ENCODE measurements at places on chromosomes 12 and 14.

DNA sequence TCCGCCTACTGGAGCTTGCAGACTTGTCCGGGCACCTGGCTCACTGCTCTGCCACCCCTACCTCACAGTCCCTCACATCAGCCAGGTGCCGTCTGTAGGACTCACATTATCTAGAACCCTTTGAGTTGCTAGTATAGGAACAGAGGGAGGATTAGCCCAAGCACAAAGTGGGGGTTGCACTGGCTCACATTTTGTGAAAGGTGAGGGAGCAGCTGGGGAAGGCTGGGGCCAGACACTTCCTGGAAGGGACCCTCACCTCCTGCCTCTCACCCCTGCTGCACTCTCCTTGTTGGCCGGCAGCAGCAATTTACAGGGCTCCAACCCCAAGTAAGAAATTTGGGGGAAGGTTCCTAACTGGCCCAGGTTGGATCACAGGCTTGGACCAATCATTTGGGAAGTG, 1031.6 kb downstream of the BCL11B start:
- DNase-seq, result no peak

DNA sequence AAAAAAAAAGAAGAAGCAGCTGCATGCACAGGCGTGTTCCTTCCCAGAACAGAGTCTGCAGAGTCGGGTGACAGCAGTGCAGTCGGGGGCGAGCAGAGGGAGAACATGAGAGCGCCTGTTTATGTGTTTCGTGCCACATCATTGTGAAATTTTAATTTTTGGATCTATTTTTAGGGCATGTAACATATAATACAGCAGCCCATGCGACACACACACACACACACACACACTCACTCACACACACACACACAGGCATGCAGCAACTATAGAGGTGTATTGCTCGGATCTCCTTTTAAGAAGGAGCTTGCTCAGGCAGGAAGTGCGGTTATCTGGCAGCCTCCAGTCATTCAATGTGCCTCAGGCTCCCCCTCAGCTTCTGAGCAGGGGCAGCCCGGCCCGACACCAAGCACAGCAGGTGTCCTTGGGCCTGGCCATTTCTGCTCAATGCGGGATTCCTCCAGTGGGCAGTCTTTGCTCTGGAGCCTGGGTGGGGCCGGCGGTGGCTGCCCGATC, 71.8 kb downstream of the ZNF664 start:
- no peak for DNase-seq

DNA sequence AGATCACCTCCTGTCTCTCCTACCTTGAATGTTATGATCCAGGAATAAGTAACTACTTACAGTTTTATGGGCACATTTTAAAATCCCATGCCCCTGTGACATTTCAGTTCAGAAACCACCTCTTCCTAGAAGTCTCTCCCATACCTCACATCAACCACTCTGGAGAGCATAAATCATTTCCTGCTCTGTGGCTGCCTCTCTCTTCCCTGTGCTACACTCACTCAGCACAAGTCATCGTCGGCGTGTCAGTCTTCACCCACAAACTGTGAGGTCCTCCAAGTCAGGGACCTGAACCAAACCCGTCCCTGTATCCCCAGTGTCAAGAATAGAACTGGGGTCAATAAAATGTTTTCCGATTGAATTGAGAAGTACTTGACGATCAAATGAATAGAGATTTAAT, 863.3 kb downstream of the BCL11B start:
- no peak for DNase-seq

DNA sequence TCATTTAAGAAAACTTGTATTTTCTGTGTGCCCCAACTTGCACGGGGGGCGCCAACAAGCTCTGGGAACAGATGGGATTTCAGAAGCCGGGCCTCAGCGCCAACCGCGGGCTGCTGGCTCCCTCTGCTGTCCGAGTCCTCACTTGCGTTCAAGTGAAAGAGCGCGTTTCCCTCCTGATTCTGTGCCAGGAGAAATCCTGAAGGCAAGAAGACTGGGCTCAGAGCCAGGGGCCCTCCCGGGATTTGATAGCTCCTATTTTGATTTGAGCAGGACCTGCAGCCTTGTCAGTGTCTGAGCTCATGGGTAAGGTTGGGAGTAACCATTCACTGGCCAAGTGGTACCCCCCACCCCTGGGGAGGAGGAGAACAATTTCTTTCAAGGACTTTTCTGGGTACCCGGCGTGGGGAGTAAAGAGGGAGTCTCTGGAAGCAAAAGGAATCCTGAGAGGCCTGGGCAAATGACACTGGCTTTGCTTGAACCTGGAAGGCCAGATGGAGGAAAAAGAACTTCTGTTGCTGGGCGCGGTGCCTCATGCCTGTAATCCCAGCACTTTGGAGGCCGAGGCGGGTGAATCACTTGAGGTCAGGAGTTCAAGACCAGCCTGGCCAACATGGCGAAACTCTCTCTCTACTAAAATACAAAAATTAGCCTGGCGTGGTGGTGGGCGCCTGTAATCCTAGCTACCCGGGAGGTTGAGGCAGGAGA, 179.0 kb upstream of the RGS6 start:
- DNase-seq, result peak; percentile 50

GRCh38 chr14:33484264-33484663, 466.6 kb downstream of the EGLN3 start:
- DNase-seq, result no peak

All from effector CD8-positive, alpha-beta T cell (primary cell).